ENCODE measurements at places on chromosomes 12 and 14. TPM values are rescaled to one million over a fixed set of nuclear protein-coding genes. Genes with fewer than 3 reads are reported as not detected.

The FGF23 gene
- not detected for polyA plus RNA-seq

The EMP1 gene
- 4.9 TPM for polyA plus RNA-seq

The TBX3 gene
- 3.5 TPM for polyA plus RNA-seq

The SRRM4 gene
- polyA plus RNA-seq: not detected

The VDR gene
- polyA plus RNA-seq: 0.89 TPM

The TULP3 gene
- 3.5 TPM for polyA plus RNA-seq

The APOF gene
- not detected for polyA plus RNA-seq

The ANO4 gene
- polyA plus RNA-seq: not detected

The LRRK2 gene
- polyA plus RNA-seq: 7.7 TPM

The GPX2 gene
- polyA plus RNA-seq: not detected

The GMFB gene
- polyA plus RNA-seq: 15.2 TPM
